ENCODE measurements at places on chromosomes 7 and 10.

GRCh38 chr7:12623223-12623622 lies 52.7 kb downstream of the SCIN start:
- no peak for DNase-seq

GRCh38 chr7:107597953-107598352 lies 17.9 kb downstream of the BCAP29 start:
- DNase-seq = no peak

- no peak for DNase-seq
Measured at GRCh38 chr7:76364198-76364584, 5.4 kb upstream of the YWHAG start.

- DNase-seq = no peak
Measured at GRCh38 chr7:29424984-29425309, 138.7 kb upstream of the PRR15 start.

- DNase-seq = no peak
Measured at GRCh38 chr7:75881436-75882095, 2.7 kb downstream of the RHBDD2 start.

DNA sequence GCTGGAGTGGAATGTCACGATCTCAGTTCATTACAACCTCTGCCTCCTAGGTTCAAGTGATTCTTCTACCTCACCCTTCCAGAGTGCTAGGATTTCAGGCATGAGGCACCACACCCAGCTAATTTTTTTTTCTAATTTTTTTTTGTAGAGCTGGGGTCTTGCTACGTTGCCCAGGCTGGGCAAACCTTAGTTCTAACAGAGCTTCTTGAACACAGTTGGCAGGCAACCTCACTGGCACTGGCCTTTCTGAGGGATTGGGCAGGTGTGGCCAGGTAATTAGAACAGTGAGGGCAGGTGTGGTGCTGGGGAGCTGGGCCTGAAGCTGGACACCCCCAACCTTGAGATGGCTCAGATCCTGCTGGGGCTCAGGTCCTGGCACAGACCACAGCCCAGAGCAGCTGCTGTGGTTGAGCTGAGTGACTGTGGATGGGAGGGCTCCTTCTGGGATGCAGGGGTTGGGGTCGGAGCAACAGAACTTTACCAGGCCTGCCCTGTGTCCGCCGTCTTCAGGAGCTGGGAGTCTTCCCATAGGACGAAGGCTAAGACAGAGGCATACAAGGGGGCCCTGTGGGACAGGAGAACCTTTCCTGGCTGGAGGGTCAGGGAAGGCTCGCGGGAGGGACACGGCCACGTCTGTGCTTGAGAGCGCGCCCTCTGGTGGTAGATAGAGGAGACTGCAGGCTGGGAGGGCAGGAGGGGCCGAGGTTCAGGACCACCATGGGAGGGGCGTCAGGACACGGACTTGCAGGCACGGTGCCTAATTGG lies 48.2 kb downstream of the COL26A1 start:
- peak; percentile 78 for DNase-seq

DNA sequence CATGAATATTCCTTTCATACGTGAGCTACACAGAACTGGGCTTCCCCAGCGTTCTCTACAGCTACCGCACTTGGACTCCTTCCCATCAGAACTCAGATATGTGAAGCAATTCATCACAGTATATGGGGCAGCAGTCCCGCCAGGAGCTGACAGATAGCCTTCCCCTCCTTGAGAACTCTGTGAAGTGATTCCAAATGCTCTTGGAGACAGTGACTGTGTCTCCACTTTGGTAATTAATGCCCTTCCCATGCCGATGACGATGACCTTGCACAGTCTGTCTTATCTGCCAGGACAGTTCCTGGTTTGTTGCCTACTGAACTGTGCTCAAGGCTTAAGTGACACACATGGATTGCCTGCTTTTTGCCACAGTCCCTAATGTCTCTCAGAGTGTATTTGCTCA lies 75.0 kb upstream of the AFAP1L2 start:
- DNase-seq = no peak
